ENCODE measurements at places on chromosomes 6 and 20. TPM values are rescaled to one million over a fixed set of nuclear protein-coding genes. Genes with fewer than 3 reads are reported as not detected.

The PDE10A gene
- not detected for total RNA-seq

The C20orf144 gene
- 0.09 TPM for total RNA-seq

The LIN28B gene
- 56.8 TPM for total RNA-seq

The SLC9A8 gene
- total RNA-seq: 7.4 TPM

The MBOAT1 gene
- not detected for total RNA-seq

The FKBP1C gene
- total RNA-seq: 0.53 TPM

The GMDS gene
- total RNA-seq: 59.6 TPM

The PPIL1 gene
- total RNA-seq: 202 TPM

The MCHR2 gene
- not detected for total RNA-seq

The NHLRC1 gene
- 0.20 TPM for total RNA-seq

The DEFB124 gene
- total RNA-seq: not detected

The YTHDF1 gene
- total RNA-seq: 39.8 TPM

Data from HepG2 (cell line).